ENCODE measurements at places on chromosomes 7 and 10. TPM values are rescaled to one million over a fixed set of nuclear protein-coding genes. Genes with fewer than 3 reads are reported as not detected.

The NUDT13 gene
- 2.5 TPM for total RNA-seq

The MLXIPL gene
- 4.6 TPM for total RNA-seq

DNA sequence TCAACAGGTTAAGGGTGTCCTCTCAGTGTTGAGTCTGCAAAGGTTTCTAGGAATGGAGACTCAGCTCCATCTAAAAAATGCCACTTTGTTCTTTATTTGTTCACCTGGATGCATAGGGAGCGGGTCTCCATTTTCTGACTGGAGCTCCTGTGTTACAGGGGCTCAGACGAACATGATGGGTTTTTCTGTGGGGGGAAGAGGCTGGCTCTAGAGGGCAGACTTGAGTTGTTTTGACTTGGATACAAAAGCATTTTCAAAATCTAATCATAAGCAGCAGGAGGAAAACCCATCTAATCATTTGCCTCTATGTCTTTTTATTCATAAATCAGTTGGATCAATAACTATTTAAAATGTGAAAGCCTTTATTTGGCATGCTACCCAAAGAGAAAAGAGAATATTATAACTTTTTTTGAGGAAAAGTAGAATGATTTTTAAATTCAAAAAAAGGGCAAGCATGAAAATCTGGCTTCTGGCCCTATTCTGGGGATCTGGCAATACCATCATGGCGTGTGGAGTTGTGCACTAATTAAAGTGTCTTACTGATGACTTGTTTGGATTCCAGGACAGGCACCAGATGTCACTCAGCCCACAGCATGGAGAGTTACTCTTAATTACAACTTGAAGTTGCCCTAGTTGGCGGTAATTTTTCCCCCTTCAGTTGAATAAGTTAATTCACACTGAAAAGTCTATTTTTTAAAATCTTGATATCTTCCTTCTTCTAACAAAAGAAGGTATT lies 594.9 kb downstream of the REEP3 start:
- no peak for DNase-seq

- no peak for DNase-seq
These were observed 239.8 kb downstream of the TCERG1L start for GRCh38 chr10:131071721-131072120.

DNA sequence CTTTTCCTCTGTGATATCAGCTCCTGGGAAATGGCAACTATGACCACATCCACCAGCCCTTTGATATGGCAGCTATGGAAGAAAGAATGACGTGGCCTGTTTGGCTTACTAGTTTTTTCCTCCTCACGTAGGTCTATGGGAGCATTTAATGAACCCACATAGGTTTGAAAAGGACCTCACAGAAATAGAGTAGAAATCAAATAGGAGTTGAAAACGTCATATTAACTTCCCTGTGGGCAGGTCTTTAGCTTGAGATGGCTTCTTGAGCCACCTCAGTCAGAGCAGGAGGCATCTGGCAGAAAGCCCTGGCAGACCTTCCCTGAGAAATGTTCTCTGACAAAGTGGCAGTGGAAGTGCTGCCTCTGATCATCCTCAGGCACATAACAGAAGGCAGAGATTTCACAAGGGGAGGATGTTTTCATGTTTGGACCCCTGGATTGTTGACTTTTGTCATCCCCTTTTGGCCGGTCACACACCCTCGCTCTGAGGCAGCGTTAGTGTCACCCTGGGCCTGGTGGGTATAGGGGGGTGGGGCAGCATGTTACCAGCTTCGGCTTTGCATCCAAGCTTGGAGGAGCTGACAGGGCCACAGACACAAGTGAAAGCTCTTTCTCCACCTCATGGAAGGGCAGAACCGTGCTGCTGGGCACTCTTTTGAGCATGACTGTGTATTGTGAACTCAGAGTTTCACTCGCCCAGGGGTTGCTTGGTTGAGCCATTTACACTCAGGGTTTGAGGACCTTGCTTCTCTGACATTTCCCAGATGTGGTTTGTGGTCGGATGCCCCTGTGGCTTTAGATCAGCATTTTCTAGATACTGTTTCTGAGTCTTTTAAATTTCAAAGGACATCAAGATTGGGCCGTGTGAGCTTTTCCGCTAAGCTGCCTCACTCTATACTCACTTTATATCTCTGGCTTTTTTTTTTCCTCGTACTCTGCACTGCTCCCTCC lies 184.2 kb downstream of the STK31 start:
- no peak for DNase-seq
